BE2C (cell line): ENCODE measurements at places on chromosomes 2 and 18.

GRCh38 chr2:25632396-25632795 is 41.0 kb downstream of the DTNB start:
- DNase-seq, result no peak

- DNase-seq, result peak; percentile 45
Measured at GRCh38 chr2:234001380-234002160, 48.9 kb upstream of the SPP2 start.

- peak; percentile 30 for DNase-seq
Measured at GRCh38 chr18:13165636-13166423, 52.7 kb upstream of the LDLRAD4 start.

GRCh38 chr18:52216666-52217065 is 123.3 kb upstream of the DCC start:
- DNase-seq, result no peak

DNA sequence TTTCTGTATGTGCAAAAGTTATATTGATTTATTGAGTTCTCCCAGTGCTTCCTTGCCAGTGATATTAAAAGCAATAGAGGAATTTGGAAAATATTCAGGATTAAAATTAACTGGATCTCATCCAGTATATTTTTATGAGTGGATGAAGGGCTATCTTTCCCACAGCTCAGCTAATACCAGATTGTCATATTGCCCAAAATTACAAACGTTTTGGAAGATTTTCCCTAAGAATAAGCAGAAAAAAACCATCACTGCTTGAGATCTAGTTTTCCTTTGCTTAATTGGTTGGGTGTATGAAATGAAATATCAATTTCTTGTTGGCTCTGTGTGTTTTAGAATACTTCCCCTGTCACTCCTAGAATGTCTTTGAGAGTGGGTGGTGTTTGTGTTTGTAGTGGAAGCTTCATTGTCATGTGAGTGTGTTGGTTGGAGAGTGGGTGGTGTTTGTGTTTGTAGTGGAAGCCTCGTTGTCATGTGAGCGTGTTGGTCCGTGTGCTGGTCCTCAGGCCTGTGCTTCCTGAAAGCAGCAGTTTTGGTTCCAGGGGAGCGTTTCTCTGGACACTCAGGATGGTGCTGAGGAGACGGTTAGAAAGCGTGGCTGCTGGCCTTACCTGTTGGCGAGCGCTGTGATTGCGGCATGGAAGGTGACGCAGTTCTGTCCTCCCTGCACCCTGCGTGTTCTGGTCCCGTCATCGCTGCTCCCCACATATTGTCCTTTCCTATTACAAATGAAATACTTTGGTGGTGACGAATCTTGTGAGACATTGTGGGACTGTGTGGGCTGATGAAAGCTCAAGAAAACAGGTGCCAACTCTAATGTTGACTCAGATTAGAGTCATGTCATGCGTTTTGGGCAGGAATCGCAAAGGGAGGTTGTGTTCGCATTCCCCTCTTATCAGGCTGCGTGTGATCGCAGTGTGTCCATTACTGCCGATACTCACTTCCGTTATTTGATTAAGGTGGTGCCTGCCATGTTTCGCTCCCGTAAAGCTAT is 12.4 kb downstream of the ASB1 start:
- no peak for DNase-seq

- no peak for DNase-seq
Measured at GRCh38 chr2:666441-666840, 10.8 kb downstream of the TMEM18 start.

- no peak for DNase-seq
Measured at GRCh38 chr2:159317392-159318088, 31.0 kb upstream of the WDSUB1 start.

- no peak for DNase-seq
Measured at GRCh38 chr2:191582355-191582754, 95.6 kb upstream of the NABP1 start.

DNA sequence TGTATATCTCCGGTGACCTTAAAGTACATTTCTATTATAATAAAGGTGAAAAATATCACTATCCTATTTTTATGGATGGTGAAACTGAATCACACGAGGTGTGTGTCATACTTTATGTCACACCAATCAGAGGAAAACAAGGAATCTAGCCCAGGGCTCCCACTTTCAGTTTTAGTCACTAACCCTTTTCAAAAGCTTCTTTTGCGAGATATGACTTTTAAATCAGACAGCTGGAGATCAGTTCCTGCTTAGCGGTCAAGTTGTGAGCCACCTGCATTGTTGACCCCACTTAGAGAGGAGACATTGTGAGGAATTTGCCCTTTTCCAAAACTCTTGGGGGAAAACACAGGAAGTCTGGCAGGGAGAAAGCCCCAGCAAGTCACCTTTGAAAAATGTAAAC is 70.5 kb downstream of the CPS1 start:
- DNase-seq, result no peak

DNA sequence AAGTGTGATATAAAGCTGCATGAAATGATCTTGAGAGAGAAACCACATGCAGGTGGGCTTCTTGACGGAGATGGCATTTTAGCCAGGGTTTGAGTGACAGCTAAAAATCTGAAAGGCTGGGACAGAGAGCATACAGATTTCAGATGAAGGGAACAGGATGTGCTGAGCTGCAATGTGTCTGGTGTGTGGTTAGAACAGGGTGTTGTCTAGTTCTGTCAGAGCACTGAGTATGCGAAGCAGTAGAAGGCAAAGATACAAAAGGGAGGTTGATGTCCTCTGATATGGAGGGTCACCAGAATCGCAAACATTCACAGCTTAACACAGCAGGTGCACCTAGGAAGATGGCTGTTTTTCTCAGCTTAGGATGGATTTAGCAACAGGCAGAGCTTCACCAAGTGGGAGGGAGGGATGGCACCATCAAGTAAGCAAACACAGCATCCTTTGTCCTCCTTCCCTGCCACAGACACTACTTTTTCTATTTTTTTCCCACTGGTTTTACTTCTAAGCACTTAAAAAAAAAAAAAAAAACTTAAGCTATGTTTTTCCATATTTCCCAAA is 182.5 kb downstream of the TMX3 start:
- no peak for DNase-seq

- no peak for DNase-seq
Measured at GRCh38 chr18:63578357-63578958, 8.7 kb upstream of the SERPINB13 start.

DNA sequence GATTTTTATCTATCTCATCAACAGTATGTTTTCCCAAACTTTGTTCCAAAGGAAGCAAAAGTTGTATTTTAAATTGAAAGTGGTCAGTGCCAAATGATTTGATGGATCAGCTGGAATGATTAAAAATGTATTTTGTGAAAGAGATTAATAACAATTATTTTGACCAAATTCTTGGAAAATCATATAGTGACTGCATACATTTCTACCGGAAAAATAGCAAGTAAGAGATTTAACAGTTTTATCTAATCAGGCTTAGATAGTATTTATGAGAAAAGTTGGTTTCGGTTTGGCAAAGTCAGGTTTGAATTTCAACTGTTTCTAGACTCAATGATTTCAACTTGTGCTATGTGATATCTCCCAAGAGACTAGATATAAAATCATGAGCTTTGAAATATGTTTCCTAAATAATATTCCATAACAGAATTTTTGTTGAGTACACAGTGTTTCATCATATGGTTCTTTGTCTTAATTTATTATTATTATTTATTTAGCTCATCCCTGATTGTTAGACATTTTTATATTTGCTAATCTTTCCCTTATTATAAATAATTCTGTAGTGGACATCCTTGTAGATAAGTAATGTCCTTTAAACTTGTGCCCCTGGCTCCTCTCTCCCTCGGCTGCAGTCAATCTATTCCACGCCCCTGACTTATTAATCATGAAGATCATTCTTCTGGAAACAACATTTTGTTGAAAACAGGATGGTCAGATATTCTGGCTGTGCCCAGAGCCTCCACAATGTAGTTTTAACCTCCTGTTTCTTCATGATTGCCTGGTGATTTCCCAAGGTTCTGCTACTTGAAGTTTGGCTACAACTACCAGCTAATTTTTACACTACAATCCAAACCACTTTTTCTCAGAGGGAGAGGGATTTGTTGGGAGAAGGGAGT is 520.7 kb upstream of the TCF4 start:
- DNase-seq, result no peak

DNA sequence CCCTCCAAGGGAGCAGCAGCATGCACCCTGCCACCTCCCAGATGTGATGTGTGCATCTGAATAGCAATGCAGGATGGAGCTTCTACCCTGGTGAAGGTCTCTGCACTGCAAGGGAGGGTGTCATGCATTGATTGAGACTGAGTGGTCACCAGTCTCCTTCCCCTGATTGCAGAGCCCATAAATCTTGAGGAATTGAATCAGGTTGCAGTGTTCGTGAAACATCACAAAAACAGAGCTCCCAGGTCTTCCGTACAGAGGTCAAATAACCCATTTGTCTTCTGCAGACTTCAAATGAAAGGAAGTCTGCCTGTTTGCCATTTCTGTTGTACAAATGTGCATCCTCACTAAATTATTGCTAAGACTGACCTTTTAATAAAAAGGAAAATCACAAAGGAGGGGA is 136.8 kb downstream of the WDSUB1 start:
- no peak for DNase-seq

GRCh38 chr2:197229509-197230443 is 80.8 kb downstream of the ANKRD44 start:
- DNase-seq, result no peak

GRCh38 chr2:143607231-143608062 is 478.2 kb downstream of the ARHGAP15 start:
- DNase-seq, result no peak

- DNase-seq, result no peak
Measured at GRCh38 chr2:241071677-241072111, 30.4 kb downstream of the MTERF4 start.

GRCh38 chr18:32042337-32042736 is 23.7 kb downstream of the RNF125 start:
- no peak for DNase-seq

GRCh38 chr2:179991344-179991743 is 15.8 kb downstream of the CWC22 start:
- DNase-seq, result no peak

DNA sequence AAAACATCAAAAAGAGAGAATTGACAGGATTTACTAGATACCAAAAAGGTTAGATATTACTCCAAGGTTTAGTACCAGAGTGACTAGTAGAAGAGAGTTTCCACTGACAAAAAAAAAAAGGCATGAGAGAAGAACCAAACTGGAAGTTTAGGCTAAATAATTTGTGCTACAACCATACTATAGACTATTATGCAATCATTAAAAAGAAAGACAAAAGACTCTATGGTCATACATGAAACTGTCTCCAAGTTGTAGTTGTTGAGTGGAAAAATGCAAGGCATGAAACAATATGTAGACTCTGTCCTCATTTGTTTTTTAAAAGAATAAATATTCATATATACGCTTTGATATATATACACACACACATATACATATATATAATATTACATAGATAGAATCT is 1.7 kb upstream of the EXOC6B start:
- DNase-seq, result no peak

GRCh38 chr2:229027353-229028105 is 243.6 kb downstream of the PID1 start:
- no peak for DNase-seq

DNA sequence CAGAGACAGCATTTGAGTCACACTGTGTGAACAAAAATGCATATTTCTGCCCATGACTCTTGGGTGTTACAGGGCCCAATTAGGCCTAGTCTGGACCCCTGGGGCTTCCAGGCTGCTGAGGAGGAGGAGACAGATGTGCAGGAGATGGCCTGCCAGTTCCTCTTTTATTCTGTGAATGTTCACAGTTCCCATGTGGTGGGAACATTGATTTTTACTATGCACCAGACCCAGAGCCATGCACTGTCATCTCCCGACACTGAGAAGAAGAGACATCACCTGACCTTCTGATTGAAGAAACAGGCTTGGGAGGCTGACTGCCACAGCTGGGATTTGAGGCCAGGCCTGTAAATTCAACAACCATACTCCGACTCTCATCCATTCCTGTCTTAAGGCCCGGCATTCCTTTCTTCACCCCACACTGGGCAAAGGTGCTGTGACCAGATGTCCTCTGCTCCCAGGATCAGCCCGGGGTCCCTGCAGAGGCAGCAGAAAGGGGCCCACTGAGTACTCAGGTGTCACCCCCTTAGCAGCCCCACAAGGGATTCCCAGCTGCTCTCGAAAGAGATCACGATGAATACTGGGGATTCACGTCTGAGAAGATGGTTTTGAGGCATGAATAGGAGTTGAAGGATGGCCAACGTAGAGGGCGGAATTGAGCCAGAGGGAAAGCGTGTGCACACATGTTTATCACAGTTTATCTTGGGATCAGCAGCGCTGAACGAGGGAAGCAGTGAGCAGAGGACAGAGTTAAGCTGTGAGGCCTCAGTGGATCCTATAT is 3.6 kb upstream of the TFCP2L1 start:
- no peak for DNase-seq

DNA sequence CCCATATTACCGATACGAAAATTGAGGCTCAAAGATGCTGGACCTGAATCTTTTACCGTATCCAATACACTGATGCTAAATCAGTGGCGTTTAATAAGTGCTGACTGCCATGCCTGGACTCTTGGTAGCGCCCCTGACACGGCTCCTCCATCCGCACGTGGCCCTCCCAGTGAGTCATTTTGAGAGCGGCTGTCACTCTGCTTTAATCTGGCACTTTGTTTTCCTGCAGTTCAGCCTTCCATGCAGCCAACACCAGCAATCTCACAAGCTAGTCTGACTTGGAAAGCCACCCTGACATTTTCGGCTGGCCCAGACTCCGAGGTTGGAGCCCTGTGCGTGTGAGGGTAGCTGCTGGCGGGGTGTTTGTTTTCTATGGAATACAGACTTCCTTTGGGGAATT is 155.1 kb upstream of the LMAN1 start:
- peak; percentile 51 for DNase-seq

DNA sequence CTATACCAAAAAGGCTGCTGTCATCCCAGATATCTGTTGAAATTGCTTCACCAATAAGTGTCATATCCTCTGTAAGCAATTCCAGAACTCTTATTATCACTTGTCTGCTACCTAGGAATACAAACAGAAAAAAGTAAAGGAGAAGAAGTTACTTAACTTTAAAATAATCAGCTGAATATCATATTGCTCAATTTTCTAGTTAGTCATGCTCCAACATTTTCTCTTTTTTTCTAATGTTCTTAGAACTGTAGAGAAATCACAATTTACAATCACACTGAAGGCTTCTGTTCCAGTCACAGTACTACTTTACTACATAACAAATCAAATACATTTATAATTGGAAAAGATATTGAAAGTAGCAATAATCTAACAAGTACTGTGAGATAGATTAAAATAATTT is 17.4 kb downstream of the RTTN start:
- DNase-seq, result no peak

GRCh38 chr2:73414696-73415095 is 29.1 kb downstream of the ALMS1 start:
- DNase-seq, result no peak

GRCh38 chr2:37337620-37338280 is 6.7 kb upstream of the QPCT start:
- no peak for DNase-seq

DNA sequence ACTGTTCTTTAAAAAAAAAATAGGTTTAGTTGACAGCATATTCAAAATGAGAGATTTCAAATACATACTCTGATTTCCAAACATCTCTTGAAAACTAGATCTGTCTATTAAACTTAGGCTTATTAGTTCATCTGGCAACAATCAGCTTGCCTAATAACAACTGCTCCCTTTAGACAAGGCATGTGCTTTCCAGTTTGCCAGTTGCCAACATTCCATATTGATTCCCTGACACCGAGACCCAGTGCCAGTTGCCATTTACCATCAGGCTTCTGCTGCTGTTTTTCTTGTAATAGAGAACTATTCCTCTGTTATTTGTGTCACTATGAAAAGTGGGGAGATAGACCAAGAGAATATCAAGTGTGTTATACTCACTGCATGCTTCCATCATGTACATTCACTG is 256.0 kb downstream of the C1D start:
- no peak for DNase-seq
